NCI-H774 (cell line): ENCODE measurements at places on chromosomes 6 and 20.

GRCh38 chr6:132798869-132799538 is 567 bp upstream of the SLC18B1 start:
- DNase-seq = peak; percentile 89

- DNase-seq = no peak
Measured at GRCh38 chr20:21006611-21007010, 99.5 kb downstream of the LINC00237 start.

DNA sequence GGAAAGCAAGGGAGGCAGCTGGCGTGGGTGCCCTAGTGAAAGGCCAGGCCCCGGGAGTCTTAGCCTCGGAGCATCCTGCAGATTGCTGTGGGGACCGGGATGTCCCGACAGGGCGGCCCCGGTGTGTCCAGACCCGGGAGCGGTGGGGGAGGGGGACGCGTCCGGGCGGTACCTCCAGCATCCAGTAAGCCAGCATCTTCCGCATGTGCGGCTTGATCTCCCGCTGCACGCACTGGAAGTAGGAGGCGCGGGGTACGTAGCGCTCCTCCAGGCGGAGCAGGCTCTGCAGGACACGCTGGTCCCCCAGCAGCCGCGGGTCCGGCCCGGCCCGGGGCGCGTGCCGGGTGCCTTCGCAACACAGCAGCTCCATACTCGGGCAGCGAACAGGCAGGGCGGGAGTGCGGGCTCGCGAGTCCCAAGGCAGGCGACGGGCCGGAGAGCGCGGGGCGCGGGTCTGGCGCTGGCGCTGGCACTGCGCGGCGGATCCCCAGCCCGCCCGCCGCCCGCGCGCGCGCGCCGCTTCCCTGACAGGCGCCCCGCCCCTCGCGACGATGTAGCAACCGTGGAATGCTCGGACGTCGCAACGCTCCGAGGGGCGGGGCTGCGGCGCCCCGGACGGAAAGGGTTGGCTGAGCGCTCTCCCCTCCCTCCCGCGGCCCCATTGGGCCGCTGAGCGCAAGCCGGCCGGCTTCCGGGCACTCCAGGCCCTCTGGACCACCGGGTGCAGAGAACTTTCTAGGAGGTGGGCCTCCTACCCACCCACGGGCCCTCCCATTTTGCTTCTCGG is at the start of gene CCND3:
CCND3 (minus strand) TSS at position 529 of the 787 bp plus-strand sequence; CDS start at position 370, 159 bp downstream.
- DNase-seq = peak; percentile 87

DNA sequence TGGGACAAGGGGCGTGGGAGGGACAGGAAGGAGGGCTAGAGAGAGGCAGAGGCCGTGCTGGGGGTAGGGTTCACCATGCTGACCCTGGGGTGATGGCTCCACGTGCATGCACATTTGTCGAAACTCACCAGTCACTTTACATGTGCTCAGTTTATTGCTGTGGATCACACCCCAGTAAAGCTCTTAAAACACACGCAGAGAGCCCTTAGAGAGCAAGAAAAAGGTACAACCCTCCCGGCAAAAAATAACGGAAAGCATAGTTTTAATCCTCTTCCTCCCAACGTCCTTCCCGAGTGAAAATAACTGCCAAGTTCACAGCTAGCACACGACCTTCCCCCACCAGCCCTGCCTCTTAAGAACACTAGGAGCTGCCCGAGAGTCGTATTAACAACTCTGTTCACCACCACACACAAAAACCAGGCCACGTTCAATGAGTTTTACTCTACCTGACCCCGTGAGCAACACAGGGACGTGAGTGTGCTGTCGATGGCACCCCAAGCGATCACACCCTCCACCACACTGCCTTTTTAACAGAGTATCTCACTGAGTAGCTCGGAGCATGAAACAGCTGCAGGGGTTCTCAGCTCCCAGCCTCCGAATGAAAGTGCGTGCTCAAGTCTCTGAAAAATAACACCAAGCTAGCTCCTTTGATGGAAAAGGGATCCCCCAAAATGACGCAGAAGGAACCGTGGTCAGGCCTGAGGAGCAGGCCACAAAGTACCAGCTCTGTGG is 39.7 kb downstream of the TAF4 start:
- DNase-seq = no peak

DNA sequence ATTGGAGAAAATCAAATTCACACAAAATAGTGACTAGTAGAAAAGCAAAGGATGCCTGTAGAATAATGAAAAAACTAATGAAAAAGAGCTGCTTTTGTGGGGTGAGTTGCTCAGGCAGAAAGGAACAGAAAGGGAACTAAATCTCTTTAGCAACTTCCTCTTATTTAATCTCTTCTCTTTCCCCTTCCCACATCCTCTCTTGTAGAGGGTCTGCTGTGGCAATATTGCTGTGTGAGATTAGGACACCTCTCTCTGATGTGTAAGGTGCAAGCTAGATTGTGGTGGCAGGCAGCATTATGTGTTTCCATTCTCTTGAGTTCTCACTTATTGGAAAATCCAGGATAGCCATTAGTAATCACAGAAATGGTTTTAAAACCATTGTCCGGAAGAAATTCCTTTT is 49.7 kb downstream of the SYNE1 start:
- no peak for DNase-seq

DNA sequence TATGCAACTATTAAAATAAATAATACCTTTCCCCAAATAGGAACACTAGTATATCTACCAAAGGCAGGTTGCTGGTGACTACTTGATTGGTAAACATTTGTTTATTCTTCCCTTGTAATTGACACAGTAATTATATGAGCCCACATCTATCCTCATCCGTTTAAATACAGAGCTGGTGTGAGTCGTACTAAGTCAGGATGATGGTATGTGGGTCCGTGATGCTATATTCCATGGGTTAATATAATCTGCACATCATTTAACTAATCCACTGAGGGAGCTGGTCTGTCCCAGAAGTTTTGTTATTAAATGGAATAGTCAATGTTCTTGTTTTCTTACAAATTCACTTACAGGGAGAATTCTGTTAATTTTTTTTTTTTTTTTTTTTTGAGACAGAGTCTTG is 164.0 kb upstream of the AGPAT4 start:
- no peak for DNase-seq

- no peak for DNase-seq
Measured at GRCh38 chr6:130765181-130765727, 62.0 kb upstream of the SMLR1 start.

DNA sequence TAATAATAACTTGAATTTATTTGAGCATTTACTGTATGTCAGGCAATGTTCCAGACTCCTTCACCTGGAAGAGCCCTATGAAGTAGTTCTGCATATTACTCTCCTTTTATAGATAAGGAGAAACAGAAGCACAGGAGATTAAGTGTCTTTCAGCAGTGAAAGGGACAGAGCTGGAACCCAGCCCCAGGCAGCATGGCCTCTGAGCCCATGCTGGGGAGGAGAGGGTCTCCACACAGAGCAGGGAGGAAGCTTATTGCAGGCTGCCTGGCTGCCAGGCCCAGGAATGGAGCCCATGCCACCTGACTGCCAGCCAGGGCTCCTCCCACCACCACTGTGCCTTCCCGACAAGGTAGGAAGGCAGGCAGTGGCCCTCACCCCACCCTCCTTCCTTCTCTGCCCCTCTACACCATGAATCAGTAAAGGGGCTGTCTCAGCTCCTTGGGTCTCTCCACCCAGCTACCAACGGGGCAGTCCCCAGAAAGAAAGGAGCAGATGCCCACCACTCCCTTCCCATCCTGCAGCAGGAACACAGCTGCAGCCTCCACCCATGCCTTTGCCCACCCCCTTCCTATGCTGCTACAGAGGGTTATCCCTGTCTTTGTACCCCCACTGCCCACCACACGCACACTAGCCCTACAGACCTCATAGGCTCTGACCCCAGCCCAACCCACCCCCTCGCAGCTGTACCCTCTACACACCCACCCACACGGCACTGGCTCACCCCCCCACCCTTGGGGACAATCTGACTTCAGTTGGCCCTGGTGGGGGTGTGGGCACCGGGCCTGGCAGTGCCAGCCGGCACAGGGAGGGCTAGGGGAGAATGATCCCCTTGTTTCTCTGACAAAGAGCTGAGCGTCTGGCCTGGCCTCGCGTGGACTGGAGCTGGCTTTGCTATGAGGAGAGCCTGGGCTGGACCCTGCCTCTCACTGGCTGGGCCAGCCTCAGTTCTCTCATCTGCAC is 41.8 kb downstream of the TFEB start:
- DNase-seq = no peak

DNA sequence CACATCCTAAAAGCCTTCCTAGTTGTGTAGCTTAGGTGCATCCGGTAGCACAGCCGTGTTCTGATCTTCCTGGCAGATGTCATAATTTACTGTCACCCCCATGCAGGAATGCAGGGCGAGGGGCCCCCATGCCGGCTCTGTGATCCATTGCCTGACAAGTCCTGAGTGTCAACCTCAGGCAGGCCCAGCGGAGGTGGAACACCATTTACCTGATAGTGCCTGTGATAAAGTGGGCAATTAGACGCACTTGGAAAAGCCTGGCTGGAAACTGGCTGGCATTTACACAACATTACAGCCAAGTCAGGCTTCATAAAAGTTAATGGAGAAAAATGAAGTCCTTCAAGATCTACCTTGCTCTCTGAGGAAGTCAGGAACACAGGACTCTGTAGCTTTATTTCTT is 521.4 kb upstream of the JAG1 start:
- no peak for DNase-seq

DNA sequence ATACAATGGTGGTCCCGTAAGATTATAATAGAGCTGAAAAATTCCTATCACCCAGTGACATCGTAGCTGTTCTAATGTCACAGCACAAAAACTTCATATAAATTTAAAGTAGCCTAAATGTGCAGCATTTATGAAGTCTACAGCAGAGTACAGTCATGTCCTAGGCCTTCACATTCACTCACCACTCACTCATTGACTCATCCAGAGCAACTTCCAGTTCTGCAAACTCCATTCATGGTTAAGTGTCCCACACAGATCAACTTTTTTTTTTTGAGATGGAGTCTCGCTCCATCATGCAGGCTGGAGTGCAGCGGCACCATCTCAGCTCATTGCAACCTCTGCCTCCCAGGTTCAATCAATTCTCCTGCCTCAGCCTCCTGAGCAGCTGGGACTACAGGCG is 20.9 kb upstream of the KCNG1 start:
- no peak for DNase-seq

- DNase-seq = no peak
Measured at GRCh38 chr6:45689926-45690615, 312.3 kb upstream of the SUPT3H start.

DNA sequence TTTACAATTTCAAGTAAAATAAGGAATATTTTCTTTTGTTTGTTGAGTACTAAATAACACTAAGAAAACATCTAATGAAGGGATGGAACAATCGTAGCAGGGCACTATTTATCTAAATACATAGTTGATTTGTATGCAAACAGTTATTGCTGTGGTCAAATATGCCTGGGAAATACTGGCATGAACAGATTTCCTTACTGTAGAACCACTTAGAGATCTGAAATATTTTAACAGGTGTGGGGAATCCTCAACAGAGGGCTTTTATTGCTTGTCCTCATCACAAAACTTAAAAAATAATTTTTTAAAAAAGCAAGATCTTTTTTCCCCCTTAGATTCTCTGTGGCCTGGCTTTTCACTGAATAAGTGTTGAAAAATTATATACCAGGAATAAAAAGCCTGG is 233.0 kb upstream of the FAM83B start:
- no peak for DNase-seq

GRCh38 chr6:31037682-31038081 is 27.4 kb downstream of the MUC22 start:
- DNase-seq = no peak

DNA sequence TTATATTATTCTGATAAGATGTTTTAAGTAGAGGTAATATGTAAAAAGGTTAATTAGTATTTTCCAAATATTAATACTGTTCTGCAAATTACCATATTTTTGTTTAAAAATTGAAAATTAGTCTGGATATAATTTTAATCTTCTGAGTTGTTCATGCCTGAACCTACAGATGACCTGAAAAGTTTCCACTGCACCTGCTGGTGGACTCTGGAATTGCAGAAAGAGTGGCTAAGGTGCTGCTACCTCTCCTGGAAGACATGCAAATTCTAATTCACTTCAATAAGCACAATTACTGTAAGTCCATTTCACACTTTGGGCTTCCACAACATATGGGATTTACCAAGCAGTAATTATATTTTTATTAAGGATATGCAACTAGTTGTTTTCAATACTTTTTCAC is 77.7 kb upstream of the OLIG3 start:
- peak; percentile 38 for DNase-seq

DNA sequence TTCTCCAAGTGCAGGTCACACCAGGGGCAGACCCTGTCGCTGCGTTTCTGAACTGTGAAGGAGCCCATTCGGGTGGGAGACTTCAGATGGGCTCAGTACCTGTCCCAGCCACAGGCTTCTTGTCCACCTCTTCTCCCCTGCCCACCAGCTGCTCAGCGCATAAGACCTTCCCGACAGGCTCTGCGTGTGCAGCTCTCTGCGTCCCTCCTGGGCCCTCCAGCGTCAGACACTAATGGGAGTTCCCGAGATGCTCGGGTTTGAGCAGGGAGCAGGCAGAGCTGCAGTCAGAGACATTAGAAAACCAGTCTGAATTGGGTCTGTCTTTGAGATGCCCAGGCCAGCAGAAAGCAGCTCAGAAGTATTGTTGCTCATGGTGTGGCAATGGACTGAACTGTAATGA is 50.4 kb downstream of the TCP11 start:
- no peak for DNase-seq

DNA sequence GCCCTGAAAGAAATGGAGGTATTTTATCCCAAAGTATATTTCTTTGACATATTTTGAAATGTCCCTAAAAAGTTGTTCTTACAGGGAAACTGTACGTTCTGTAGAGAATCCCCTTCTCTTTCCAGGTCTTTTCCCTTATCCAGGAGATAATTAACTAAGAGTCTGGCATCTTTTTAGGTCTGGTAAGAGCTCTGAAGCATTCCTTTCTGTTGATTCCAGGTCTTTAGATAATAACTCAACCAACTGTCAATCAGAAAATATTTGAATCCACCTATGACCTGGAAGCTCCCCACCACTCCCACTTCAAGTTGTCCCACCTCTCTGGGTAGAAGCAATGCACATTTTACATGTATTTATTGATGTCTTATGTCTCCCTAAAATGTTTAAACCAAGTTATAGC is 26.0 kb upstream of the CENPW start:
- no peak for DNase-seq

DNA sequence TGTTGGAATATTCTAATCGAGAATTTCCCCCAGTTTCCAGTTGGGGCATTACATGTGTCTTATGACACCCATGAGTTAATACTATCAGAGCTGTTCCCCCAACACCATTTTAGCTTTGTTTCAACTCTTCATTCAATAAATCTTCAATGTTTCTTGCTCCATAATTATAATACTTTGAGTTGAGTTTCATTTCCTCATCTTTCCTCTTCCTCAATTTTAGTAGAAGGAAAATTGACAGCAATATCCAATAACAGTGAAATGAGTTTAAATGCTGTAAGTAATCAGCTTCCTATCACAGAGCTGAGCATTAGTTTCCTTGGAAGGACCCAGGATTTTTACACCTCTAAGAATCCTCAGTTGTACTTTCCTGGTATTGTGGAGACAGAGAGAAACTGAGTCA is 1.0 kb upstream of the STMND1 start:
- no peak for DNase-seq

DNA sequence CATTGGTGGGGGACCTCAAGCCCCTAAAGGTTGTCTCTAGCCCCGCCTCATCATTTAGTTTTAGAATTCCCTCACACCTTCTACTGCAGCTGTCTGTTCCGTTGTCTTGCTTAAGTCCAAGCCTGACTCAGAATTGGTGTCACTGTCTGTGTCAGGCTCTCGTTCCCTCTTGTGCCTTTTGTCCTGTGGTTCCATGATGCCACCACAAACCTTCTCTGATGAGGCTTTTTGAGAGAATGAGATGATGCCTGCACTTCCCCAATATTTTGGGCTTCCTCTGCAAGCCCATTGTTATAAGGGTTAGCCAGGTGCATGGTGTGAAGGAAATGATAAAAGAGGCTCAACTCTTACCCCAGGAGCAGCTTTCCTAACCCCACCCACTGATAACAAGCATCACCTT is 8.1 kb upstream of the AKIRIN2 start:
- DNase-seq = no peak

- DNase-seq = no peak
Measured at GRCh38 chr20:16216227-16216913, 356.9 kb downstream of the KIF16B start.
